ENCODE measurements at places on chromosomes 6 and 20.
A peak's percentile ranks its signal among the peaks of the same experiment; 100 is the strongest.

- DNase-seq, result no peak
Measured at GRCh38 chr20:50904067-50904570, 27.1 kb downstream of the ADNP start.

DNA sequence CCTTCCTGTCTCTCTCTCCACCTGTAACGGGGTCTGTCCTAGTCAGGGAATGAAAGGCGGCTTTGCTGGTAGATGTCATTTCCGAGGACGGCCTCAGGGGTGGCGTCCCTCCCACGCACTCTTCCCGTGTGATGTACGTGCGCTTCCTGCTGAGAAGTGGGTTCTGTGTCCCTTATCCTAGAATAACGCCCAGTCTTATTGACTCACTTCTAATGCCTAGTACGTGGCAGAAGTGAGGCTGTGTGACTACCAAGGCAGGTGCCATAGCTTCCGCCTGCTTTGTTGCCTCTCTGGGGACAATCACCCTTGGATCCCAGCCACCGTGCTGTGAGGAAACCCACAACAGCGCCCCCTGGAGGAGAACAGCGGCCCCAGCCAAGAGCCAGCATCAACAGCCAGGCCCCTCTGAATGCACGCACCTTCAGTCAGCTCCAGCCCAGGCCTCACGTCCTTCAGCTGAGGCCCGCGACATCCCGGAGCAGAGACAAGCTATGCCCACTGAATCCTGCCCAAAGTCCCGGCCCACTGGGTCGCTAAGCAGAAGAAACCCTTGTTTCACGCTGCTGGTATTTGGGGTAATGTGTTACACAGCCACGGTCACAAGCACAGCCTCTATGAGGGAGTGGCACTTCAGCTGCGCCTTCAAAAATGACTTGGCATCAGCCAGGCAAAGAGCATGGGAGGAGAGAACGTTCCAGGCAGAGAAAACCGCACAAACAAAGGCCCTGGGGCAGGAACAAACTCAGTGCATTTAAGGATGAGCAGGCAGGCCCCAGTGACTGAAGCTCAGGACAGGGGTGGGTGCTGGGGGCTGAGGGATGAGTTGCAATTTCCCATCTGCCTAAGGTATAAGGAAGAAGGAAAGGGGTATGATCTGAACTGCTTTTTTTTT lies 224.2 kb downstream of the NFATC2 start:
- peak; percentile 22 for DNase-seq

- no peak for DNase-seq
Measured at GRCh38 chr20:39070484-39071231, 108.5 kb downstream of the DHX35 start.

GRCh38 chr20:50312682-50313521 lies 122.3 kb downstream of the CEBPB start:
- no peak for DNase-seq

DNA sequence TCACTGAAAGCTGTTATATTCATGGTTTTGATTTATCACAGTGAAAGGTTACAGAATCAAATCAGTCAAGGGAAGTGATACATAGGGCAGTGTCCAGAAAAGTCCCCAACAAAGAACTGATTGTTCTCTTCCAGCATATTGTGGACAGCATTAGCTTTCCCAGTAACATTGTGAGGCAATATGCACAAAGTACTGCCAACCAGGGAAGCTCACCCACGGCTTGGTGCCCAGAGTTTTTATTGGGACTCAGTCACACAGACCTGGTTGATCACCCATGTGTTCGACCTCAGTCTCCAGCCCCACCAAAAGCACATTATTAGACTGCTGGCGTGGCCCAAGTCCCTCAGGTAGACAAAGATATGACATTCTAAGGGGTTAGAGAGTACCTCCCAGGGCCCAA lies 76.0 kb downstream of the LCA5 start:
- no peak for DNase-seq

GRCh38 chr20:40494248-40494647 lies 194.8 kb downstream of the MAFB start:
- no peak for DNase-seq

- DNase-seq, result no peak
Measured at GRCh38 chr6:12882761-12883290, 166.3 kb downstream of the PHACTR1 start.

- DNase-seq, result no peak
Measured at GRCh38 chr20:43541214-43541613, 17.6 kb upstream of the SGK2 start.

DNA sequence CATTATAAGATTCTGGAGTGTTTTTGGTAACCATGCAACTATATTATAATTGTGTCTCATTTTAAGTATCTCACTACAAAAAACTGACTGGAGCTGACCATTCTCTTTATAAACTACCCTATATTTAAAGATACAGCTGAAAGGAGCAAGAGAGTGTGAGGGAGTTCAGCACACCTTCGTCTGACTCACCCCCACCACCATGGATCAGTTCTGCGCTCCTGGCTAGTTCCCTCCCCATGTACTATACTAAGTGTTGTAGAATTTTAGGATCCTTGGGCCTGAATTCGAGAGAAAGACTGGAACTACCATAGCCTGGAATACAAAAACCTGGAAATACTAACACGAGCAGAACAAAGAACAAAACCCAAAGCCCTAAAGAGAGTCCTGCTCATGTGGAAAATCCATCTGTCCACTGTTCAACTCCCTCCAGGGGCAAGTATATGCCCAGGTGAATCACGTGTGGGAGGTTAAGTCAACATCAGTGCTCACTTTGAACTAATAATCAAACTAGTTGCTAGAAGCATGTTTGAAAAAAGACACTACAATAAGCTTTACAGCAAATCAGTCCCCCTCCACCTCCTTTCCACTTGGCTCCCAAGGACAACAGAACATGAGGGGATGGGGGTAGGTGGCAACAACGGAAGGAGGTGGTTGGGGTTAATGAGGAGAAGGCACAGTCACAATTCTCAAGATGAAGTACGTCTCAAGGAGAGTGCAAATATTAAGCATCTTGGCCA lies 46.8 kb downstream of the ELOVL5 start:
- DNase-seq, result no peak

DNA sequence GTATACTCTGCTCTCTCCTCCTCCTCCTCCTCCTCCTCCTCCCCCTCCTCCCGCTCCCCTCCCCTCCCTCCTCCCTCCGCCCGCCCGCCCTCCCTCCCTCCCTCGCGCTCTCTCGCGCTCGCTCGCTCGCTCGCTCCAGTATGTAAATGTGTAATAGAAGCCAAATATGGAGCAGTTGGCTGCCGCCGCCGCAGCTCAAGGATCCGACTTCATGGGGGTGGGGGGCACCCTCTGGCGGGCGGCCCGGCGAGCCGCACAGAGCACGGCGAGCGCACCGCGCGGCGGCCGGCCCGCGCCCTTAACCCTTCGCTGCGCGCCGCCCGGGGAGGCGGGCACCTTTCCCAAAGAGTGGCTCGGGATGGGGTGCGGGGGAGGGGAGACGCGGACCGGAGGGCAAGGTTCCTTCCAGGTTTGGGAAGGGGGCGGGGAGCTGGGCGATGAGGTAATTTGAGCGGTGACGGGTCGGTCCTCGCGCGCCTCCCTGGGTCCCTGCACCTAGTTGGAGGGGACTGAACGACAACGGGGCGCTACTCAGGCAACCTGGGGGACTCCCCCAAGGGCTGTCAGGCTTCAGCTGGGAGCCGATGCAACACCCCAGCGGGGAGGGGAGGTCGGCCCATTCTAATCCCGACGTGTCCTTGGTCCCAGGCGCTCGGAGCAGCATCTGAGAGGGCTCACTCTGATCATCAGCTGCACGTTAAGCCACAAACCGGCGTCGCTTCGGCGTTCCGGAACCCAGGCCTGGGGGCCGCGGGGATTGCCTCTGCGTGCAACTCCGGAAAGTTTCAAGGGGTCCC lies 409 bp upstream of the ATXN1 start:
- DNase-seq, result peak; percentile 77

- no peak for DNase-seq
Measured at GRCh38 chr20:16363506-16364319, 209.5 kb downstream of the KIF16B start.

GRCh38 chr20:59434960-59435359 lies 134.5 kb downstream of the EDN3 start:
- DNase-seq, result no peak

DNA sequence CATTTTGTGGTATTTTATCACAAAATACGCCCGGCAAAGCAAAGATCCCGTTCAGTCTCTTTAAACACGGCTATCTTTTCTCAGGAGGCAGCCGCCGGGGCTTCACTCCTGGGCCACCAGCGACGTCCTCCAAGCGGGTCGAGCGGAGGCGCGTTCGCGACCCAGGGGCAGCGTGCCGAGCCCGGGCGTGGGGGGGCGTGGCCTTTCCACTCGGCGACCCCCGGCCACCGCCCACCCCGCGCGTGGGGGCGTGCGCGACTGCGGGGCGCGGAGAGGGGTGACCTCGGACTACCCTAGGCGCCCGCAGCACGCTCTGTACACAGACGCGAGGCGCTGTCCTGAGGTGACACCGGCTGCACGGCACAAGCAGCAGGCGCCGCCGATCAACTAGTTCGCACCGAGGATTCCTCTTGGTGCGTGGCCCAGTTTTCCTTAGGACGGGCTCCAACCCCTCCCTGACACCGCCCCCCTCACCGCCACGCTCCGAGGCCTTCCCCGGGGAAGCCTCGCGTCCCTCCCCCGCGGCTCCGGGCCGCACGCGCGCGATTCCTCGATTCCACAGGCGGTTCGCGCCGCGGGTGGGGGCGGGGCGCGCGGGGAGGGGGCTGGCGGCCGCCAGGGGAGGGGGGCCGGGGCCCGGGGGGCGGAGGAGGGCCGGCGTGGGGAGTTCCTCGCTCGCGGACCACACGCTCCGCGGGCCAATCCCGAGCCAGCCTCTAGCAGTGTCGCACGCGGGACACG lies 1.1 kb upstream of the JARID2 start:
- peak; percentile 64 for DNase-seq

DNA sequence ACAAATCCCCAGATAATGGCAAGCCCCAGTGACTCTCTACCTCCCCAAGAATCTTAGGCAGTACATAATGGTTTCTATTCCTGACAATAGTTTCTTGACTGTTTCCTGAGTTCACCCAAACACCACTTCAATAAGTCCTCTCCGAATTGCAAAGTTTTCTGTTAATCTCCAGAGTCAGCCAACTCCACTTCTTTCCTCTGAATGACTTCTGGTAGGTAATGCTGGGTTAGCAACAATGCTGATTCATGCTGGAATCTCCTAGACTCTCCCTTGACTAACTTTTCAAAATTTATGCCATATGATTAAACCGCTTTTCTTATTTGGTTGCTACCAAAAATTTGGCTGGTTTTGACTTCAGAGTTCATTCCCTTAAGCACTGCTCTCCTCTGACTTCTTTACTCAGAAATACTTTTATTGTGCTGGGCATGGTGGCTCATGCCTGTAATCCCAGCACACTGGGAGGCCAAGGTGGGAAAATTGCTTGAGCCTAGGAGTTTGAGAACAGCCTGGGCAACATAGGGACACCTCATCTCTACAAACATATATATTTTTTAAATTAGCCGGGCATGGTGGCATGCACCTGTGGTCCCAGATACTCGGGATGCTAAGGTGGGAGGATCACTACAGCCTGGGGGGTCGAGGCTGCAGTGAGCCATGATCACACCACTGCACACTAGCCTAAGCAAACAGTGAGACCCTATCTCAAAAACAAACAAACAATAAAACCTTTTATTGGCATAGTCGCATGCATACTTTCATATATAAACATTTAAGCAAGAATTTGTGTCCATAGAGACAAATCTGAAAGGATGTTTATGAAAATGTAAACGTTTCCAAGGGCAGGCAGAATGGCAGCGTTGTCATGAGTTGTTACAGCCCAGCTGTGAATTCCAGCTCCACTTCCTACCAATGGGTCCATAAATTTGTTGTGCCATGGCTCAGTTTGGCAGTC lies 249.3 kb upstream of the PLN start:
- DNase-seq, result no peak

GRCh38 chr6:43033496-43034189 lies 12.2 kb downstream of the RRP36 start:
- DNase-seq, result no peak

DNA sequence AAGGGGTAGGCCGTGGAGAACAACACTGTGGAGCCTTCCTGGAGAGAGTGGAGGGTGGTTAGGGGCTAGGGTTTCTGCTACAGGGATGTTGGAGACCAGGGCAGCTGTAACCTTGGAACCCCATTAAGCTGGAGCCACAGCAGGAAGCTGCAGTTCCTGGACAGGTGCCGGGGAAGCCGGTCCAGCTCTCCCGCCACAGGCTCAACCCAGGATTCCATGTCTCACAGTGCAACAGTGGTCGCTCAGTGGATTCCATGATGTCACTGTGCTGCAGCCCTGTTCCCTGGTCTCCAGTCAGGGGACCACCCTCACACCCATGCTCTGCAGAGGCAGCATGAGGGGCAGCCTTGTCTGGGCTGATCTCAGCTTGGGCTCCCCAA lies 264.6 kb upstream of the CDYL start:
- no peak for DNase-seq

- DNase-seq, result no peak
Measured at GRCh38 chr6:13536796-13537526, 37.4 kb upstream of the SIRT5 start.

- no peak for DNase-seq
Measured at GRCh38 chr6:467111-467510, 75.6 kb downstream of the IRF4 start.

- no peak for DNase-seq
Measured at GRCh38 chr6:130138909-130139242, 83.9 kb downstream of the SAMD3 start.

DNA sequence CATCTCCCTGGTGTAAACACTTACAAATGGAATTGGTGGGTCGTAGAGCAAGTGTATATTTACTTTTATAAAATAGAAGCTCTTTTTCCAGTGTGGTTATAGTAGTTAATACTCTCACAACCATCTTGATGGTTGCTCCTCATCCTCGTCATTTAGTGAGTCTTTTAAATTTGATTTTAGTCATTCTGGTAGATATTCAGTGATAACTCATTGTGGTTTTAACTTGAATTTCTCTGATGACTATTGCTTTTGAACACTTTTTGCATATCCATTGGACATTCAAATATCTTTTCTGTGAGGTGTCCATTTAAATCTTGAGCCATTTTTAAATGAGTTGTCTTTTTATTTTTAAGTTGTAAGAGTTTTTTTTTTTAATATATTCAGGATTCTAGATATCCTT lies 189.2 kb upstream of the PHACTR1 start:
- DNase-seq, result no peak

DNA sequence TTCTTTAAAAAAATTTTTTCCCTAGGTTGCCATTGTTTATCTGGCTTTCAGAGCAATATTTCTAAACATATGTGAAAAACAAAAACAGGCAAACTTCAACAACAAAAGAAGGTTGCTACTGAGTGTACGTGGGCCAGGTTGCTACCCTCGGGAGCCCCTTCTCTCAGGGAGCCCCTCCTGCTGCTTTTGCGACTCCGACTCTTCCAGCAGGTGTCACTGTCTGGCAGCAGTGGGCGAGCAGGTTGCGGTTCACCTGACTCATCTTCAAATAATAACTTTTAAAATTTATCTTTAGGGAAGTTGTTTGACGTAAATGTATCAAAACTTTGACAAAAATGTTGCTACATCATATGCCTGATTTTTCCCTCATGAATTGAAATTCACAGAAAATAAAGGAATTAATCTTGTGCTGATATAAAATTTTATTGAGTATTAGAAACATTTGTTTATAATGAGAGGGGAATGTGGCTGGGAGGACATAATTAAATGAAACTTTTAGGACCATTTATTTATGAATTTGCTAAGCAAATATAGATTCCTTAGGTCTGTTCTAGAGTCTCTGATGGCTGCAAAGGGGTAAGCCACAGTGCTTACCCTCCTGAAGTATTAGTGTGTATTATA lies 138.8 kb downstream of the HIVEP1 start:
- no peak for DNase-seq

- DNase-seq, result no peak
Measured at GRCh38 chr20:54476169-54477009, 996 bp downstream of the DOK5 start.

- DNase-seq, result no peak
Measured at GRCh38 chr6:159915397-159915796, 24.6 kb downstream of the MAS1 start.

GRCh38 chr6:44151348-44152108 lies 7.1 kb upstream of the CAPN11 start:
- DNase-seq, result peak; percentile 76
